ENCODE measurements at places on chromosomes 5 and 9.

DNA sequence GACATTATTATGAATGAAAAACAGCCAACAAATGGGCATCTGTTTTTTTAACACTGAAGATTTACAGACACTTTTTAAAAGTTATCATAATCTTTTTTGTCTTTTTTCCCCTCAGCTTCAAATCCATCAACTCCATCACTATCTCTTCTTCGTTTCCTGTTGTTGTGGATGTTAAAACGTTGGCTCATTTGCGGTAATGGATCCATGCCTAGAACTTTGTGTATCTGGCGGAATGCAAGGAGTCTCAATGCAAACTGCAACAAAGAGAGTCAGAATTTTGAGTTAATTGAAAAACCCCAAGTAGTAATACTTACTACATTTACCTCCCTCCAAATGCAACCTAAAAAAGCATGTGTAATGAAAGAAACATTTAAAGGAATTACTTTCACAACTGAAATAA, 42.9 kb upstream of the MTMR12 start:
- no peak for DNase-seq

DNA sequence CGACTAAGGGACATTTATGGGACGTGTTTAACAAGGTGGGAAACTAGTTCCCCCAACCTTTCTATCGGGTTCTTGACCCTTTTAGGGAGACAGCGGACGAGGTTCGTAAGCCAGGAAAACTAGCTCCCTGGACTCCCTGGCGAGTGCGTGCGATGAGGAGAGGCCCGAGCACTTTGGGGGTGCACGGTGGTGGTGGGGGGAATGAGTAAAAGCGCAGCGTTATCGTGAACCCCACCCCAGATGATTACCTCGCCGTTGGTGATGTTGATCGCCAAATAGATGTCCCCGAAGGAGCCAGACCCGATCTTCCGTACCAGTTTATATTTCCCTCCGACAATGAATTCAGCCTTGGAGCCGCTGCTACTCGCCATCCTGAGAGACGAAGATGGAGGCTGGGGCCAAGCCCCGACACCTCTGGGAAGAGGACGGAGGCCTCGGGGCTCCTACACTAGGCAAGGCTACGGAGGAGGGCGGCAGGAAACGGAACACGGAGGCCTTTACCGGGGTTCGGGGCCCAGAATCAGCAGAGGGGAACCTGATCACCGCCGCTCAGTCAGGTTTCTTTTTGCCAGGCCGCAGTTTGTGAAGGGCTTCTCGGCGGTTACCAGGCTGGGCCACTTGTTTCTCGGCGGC, 529 bp downstream of the CSNK1A1 start:
- DNase-seq, result no peak

GRCh38 chr5:102886586-102886985, 131.5 kb downstream of the PAM start:
- no peak for DNase-seq

DNA sequence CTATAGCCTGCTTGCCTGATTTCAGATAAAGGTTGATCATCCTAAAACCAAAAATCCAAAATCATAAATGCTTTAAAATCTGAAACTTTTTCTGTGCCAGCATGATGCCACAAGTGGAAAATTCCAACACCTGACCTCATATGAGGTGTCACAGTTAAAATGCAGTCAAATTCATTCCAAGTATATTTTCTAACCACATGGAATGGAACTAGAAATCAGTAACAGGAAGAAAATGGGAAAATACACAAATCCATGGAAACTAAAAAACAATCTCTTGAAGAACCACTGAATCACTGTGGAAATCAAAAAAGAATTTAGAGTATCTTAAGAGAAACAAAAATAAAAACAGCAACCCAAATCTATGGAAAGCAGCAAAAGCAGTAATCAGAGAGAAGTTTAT, 297.5 kb upstream of the COX7C start:
- no peak for DNase-seq

GRCh38 chr9:137236238-137236935, 4.7 kb upstream of the TUBB4B start:
- peak; percentile 87 for DNase-seq

- no peak for DNase-seq
Measured at GRCh38 chr5:144880513-144880912, 709.8 kb downstream of the KCTD16 start.

GRCh38 chr9:34343090-34343489, 13.7 kb downstream of the NUDT2 start:
- no peak for DNase-seq

DNA sequence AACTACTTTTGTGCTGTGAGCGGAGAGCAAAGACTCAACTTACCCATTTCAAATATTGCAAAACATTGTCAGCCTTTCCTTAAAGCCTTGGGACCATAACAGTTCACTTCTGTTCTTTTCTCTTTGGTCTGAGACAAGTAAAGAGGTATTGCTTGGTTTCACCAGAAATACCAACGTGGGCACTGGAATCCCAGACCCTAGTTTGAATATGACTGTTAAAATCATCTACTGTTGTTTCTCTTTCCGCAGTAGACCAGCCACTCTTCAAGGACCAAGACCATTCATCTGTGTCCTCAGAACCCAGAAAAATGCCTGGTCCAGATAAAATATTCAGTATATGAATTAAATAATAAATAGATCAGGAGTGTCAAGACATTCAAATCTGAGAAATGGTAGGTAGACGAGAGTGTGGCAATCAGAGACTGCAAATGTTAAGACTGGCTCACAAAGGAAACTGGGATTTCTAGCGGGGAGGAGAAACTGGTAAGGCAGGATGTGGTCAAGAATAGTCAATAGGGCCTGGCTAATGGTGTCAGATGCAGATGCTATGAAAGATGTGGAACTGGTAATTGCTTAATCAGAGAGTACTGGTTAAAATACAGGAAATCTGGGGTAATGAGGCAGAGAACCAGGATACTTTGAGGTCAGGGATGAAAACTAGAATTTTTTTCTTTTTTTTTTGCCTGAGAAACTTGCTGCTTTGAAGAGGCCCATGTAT, 82.1 kb upstream of the IL33 start:
- no peak for DNase-seq

GRCh38 chr5:3324421-3325101, 271.1 kb upstream of the IRX1 start:
- DNase-seq, result no peak

GRCh38 chr5:168863021-168863420, 283.9 kb upstream of the PANK3 start:
- no peak for DNase-seq

GRCh38 chr9:137417161-137418021, 5.6 kb downstream of the EXD3 start:
- DNase-seq, result no peak

- DNase-seq, result no peak
Measured at GRCh38 chr9:110659891-110660541, 8.6 kb upstream of the MUSK start.

DNA sequence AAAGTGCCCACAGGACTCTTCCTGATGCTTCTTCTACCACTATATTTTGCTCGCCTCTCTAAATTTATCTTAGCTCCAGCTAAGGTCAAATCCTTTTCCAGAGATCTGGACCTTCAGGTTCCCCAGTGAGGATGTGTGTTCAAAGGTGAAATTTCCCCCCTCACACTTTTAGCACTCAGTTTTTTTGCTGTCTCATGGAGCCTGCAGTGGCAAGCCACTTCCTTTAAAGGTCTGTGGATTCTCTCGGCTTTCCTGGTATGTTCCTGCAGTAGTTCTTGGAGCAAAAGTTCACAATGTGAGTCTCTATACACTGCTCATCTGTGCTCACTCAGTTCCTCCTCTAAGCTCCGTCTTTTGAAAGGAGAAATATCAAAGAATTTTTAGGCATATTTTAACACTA, 181.4 kb downstream of the LURAP1L start:
- no peak for DNase-seq

DNA sequence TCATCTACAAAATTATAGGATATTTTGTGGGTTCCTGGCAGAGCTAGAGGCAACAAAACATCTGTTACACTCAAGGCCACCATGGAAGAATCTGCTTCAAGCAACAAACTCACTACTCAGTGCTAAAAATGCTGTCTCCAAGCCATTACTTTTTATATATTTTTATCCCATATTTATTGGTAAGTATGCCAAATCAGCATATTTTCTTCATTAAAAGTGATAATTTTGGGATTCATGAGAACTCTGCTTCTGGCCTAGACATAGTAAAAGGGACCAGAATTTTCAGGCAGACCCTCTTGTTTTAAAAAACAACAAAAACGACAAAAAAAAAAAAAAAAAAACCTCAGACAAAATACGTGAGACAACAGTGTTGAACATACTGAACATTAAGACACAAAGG, 236.0 kb downstream of the EDIL3 start:
- no peak for DNase-seq

DNA sequence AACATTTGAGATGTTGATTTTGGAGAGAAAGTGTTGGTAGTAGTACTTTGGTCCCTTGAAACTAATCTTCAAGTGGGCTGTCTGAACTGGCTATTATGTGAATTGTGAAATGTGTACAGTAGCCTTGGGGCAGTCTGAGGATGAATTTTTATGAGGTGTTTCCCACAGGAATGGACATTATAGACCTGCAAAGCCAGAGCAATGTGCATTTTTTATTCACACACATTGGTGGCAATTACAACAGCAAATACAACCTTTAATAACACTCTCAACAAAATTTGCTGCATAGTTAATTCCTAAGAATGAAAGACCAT, 147.0 kb downstream of the PAM start:
- DNase-seq, result no peak

GRCh38 chr5:90473396-90474234, 956 bp downstream of the MBLAC2 start:
- DNase-seq, result no peak

All from stimulated activated CD4-positive, alpha-beta T cell treated with anti-CD3 and anti-CD28 coated beads, Interleukin-1b, Interleukin-23, amount 100 ng/mL, for 24 hours (primary cell).